ENCODE measurements at places on chromosomes 6 and 20.
A peak's percentile ranks its signal among the peaks of the same experiment; 100 is the strongest.

- no peaks in the 10 kb centered on the region for H3K4me1 ChIP-seq
- no peak overlapping the region for H3K4me3 ChIP-seq
- no peak overlapping the region for H3K27ac ChIP-seq
These were observed 88.7 kb upstream of the BMP5 start for GRCh38 chr6:55964136-55964535.

GRCh38 chr20:34951652-34952051 is 4.0 kb downstream of the GSS start:
- no peaks in the 10 kb centered on the region for H3K27me3 ChIP-seq
- H3K4me3 ChIP-seq = no peak overlapping the region
- peaks cover 51% of the 10 kb centered on the region for H3K36me3 ChIP-seq
- H3K27ac ChIP-seq = no peak overlapping the region
- no peak for DNase-seq

DNA sequence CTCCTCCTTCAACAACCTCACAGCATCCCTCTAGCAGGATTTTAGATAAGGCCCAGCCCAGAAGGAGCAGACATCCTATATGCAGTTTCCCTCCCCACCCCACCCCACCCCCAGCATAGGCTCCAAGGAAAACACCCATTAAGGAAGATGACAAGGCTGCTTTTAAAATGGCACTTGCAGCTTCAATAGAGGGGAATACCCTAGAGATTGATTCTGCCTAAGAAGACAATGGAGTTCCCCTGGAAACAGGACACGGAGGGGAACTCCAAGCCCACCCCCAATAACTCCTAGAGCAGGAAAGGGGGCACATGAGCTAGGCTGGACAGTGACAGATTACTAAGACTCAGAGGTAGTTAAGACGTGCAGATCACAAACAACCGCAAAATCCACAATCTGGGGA is 34.7 kb downstream of the CPNE5 start:
- H3K4me3 ChIP-seq = no peak overlapping the region
- no peak for DNase-seq
- no peaks in the 10 kb centered on the region for H3K4me1 ChIP-seq
- H3K27me3 ChIP-seq = no peaks in the 10 kb centered on the region
- H3K27ac ChIP-seq = no peak overlapping the region
- no peaks in the 10 kb centered on the region for H3K36me3 ChIP-seq

- H3K4me1 ChIP-seq = no peaks in the 10 kb centered on the region
- DNase-seq = no peak
- H3K27ac ChIP-seq = no peak overlapping the region
These were observed 100.0 kb downstream of the CD24 start for GRCh38 chr6:106874481-106874880.

- H3K36me3 ChIP-seq = no peaks in the 10 kb centered on the region
- H3K27ac ChIP-seq = no peak overlapping the region
- no peak for DNase-seq
- no peaks in the 10 kb centered on the region for H3K27me3 ChIP-seq
- H3K4me3 ChIP-seq = no peak overlapping the region
- H3K4me1 ChIP-seq = no peaks in the 10 kb centered on the region
These were observed 447.2 kb downstream of the DOK5 start for GRCh38 chr20:54922636-54923035.

- H3K4me1 ChIP-seq = peaks cover 13% of the 10 kb centered on the region
- peaks cover 80% of the 10 kb centered on the region for H3K27me3 ChIP-seq
- DNase-seq = no peak
- H3K36me3 ChIP-seq = peaks cover 2% of the 10 kb centered on the region
- H3K4me3 ChIP-seq = no peak overlapping the region
- no peak overlapping the region for H3K27ac ChIP-seq
These were observed 37.1 kb downstream of the KIF25 start for GRCh38 chr6:168034537-168034936.

GRCh38 chr20:40218316-40218969 is 470.6 kb downstream of the MAFB start:
- H3K4me3 ChIP-seq = no peak overlapping the region
- no peak for DNase-seq
- no peaks in the 10 kb centered on the region for H3K36me3 ChIP-seq
- no peak overlapping the region for H3K27ac ChIP-seq
- no peaks in the 10 kb centered on the region for H3K4me1 ChIP-seq

DNA sequence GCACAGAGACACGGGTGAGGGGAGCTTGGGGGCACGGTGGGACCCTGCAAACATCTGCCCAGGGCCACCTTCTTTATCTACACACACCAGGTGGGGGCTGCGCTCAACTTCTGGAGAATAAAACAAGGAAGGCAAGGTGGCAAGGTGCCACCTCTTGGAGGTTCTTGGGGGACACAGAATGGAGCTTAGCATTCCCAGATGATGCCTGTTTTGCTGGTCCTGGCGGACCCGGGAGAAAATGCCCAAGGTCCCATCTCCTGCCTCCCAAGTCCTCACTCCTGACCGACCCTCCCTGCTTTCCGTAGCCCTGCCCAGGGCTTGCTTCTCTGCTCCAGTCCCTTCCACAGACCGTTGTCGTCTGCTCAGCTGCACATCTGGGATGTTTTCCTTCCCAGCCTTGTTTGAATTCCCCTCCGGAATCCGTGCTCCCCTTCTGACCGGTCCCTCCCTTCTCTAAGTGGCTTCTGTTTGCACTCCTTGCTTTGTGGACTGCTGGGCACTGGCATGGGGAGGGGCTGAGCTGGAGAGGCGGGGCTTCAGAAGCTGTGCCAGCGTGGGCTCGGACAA is 13.1 kb downstream of the ITPR3 start:
- no peaks in the 10 kb centered on the region for H3K27me3 ChIP-seq
- H3K27ac ChIP-seq = peak overlapping the region; percentile 23
- peak overlapping the region; percentile 75 for H3K4me3 ChIP-seq

DNA sequence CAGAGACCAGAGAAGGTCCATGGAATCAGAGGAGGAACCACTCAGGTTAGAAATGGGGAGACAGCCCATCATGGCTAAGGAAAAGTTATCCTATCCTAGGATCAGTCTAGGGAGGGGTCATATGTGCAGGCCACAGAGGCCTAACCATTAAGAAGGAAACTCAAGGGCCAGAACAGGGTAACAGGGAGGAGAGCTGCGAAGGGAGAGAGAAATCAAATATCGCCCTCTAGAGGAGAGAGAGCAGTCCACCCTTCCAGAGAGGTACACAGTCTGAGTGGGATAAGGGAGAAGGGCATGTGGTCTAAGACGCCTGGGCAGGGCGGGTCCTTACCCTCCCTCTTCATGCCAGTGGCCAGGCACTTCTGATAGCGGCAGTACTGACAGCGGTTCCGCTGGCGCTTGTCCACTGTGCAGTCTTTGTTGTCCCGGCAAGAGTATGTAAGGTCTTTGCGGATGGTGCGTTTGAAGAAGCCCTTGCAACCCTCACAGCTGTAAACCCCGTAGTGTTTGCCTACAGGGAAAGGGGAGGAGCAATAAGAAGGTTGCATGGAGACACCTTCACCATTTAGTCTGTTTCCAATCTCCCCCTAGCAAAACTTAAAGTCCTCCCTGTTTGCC is 2.9 kb downstream of the RXRB start:
- H3K4me1 ChIP-seq = peaks cover 60% of the 10 kb centered on the region
- H3K4me3 ChIP-seq = peak overlapping the region; percentile 47
- peak; percentile 58 for DNase-seq
- peaks cover 81% of the 10 kb centered on the region for H3K36me3 ChIP-seq

Measured in activated T-cell treated with anti-CD3 and anti-CD28 coated beads, Interleukin-2, amount 50 U/mL, for 24 hours (primary cell).